ENCODE measurements at places on chromosomes 12 and 14.

DNA sequence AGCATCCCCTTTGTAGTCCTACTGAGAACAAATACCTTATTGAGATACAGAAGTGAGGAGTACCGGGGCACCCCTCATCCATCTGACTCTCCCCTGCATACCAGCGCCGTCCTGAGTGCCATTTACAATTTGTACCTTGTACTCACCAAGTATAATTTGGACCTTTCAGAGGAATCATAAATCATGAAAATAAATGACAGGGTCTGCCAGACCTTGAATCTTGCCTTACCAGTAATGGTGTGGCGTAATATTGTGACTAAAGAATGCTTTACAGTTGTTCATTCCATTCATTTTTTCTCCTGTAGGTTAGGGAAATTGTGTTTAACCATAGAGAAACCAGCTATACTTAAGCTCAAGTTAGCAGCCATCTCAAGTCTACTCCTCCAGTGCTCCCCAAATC lies 243.7 kb upstream of the RGS6 start:
- H3K27ac ChIP-seq, result no peak overlapping the region
- H3K27me3 ChIP-seq, result no peaks in the 10 kb centered on the region
- no peak overlapping the region for H3K4me3 ChIP-seq
- H3K4me1 ChIP-seq, result peaks cover 1% of the 10 kb centered on the region
- no peak for DNase-seq

- no peak overlapping the region for H3K27ac ChIP-seq
- peaks cover 10% of the 10 kb centered on the region for H3K27me3 ChIP-seq
- no peaks in the 10 kb centered on the region for H3K36me3 ChIP-seq
- H3K4me1 ChIP-seq, result no peaks in the 10 kb centered on the region
- DNase-seq, result no peak
These were observed 77.3 kb downstream of the SNAPC1 start for GRCh38 chr14:61839507-61839906.

- H3K4me1 ChIP-seq, result no peaks in the 10 kb centered on the region
- H3K27me3 ChIP-seq, result no peaks in the 10 kb centered on the region
- no peak for DNase-seq
- H3K4me3 ChIP-seq, result no peak overlapping the region
- H3K36me3 ChIP-seq, result no peaks in the 10 kb centered on the region
These were observed 480.9 kb upstream of the TMEM132C start for GRCh38 chr12:127785986-127786590.

GRCh38 chr14:87002776-87003175 lies 990.2 kb downstream of the GALC start:
- H3K4me1 ChIP-seq, result no peaks in the 10 kb centered on the region
- no peak overlapping the region for H3K27ac ChIP-seq
- no peak overlapping the region for H3K4me3 ChIP-seq
- H3K36me3 ChIP-seq, result no peaks in the 10 kb centered on the region
- H3K27me3 ChIP-seq, result no peaks in the 10 kb centered on the region

DNA sequence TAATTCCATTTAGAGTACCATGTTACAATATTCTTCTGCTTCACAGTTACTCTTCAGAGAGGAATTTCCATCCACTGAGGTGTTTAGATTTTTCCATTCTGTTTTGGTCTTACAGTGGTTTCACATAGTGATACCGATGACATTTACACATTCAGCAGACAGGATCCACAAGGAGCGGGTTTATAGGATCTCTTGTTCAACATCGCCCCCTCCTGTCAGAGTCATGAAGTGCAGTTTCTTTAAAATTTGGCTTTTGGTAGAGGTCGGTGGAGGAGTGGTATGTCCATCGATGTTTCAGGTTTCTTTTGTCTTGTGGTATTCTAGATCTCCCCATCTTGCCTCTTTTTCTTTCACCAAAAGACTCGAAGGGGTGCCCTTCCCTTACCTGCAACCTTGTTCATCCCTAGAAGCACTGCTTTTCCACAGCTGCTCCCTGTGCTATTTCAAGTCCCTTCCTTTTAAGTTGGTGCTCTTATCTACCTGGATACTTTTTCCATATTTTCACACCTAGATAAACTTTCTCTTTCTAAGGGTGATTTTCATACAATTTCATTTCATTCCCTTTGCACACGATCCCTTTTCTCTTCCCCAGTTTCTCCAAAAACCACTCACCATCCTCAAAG lies 181.3 kb downstream of the ITPR2 start:
- peaks cover 91% of the 10 kb centered on the region for H3K36me3 ChIP-seq
- no peak for DNase-seq
- H3K27ac ChIP-seq, result no peak overlapping the region
- H3K27me3 ChIP-seq, result no peaks in the 10 kb centered on the region
- no peak overlapping the region for H3K4me3 ChIP-seq
- H3K4me1 ChIP-seq, result no peaks in the 10 kb centered on the region

GRCh38 chr14:30907659-30908057 lies 33.3 kb downstream of the COCH start:
- no peaks in the 10 kb centered on the region for H3K27me3 ChIP-seq
- H3K4me1 ChIP-seq, result peaks cover 3% of the 10 kb centered on the region
- no peak overlapping the region for H3K4me3 ChIP-seq
- peaks cover 45% of the 10 kb centered on the region for H3K36me3 ChIP-seq

DNA sequence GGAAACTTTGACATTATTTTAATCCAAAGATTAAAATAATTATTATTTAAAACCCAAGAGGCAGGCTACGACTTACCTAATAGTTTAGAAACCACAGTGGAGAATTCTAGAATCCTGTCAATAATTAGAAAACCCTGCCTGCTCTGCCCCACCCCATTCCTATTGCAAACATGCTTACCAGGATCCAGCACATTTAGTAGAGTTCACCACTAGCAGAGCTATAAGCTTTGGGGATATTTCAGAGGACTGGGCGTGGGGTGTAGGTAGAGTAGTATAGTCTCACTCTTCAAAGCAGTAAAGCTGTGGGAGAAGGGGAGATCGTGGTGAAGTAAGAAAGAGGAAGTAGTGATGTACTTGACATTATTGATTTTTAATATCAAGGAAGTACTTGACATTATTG lies 100.3 kb downstream of the FIGNL2 start:
- H3K36me3 ChIP-seq, result no peaks in the 10 kb centered on the region
- H3K27ac ChIP-seq, result no peak overlapping the region
- no peaks in the 10 kb centered on the region for H3K4me1 ChIP-seq
- H3K4me3 ChIP-seq, result no peak overlapping the region
- DNase-seq, result no peak

- no peaks in the 10 kb centered on the region for H3K36me3 ChIP-seq
- no peak for DNase-seq
- H3K27ac ChIP-seq, result no peak overlapping the region
- no peaks in the 10 kb centered on the region for H3K27me3 ChIP-seq
- no peak overlapping the region for H3K4me3 ChIP-seq
These were observed 519.3 kb downstream of the NOVA1 start for GRCh38 chr14:26078561-26078960.

DNA sequence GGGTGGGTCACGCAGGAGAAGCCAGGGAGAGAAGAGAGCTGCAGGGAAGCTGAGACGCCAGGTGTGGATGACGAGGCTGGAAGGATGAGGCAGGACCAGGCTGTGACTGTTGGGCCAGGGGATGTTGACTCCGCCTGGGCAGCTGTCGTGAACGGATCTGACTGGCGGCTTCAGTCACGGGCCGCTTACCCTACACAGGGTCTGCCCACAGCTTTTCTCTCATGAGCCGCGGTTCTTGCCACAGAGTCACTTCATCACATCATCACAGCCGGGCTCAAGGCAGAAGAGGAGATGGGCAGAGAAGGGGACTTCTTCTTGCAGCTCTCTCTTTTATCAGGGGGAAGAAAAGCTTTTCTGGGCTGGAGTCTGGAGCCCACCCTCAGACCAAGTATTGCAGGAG lies 7.7 kb downstream of the CLBA1 start:
- H3K4me1 ChIP-seq, result no peaks in the 10 kb centered on the region
- no peak overlapping the region for H3K4me3 ChIP-seq
- no peaks in the 10 kb centered on the region for H3K27me3 ChIP-seq
- H3K27ac ChIP-seq, result peak overlapping the region; percentile 9
- DNase-seq, result no peak

DNA sequence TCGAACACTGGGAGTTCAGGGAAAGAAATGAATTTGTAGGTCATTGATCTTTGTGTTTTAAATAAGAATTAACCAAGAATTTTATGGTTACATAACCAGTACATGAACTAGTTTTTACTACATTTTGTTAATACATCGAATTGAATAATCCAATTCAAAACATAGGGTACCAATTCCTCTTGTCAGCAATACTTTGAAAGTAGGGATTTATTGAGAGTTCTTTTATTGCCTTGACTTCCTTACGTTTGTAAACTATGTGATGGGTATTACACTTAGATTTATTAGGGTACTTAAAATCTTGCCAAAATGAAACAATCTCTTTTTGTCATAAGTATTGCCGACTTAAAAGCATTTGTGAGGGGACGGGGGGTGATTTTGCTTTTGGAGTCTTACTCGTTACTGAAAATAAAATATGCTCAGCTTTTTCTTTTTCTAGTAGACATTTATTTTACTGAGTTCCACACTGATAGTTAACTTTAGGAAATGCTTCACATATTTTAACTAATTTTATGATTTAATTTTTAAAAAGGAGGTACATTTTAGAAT lies 22.4 kb downstream of the SOCS2 start:
- no peak for DNase-seq
- H3K27me3 ChIP-seq, result peaks cover 66% of the 10 kb centered on the region
- H3K36me3 ChIP-seq, result no peaks in the 10 kb centered on the region
- peaks cover 15% of the 10 kb centered on the region for H3K4me1 ChIP-seq
- H3K4me3 ChIP-seq, result no peak overlapping the region

GRCh38 chr14:20680843-20681347 lies 3.5 kb upstream of the RNASE4 start:
- no peak for DNase-seq
- H3K4me3 ChIP-seq, result no peak overlapping the region
- no peaks in the 10 kb centered on the region for H3K27me3 ChIP-seq
- H3K4me1 ChIP-seq, result peaks cover 15% of the 10 kb centered on the region
- no peak overlapping the region for H3K27ac ChIP-seq
- peaks cover 4% of the 10 kb centered on the region for H3K36me3 ChIP-seq

GRCh38 chr14:104970231-104971068 lies 7.7 kb downstream of the AHNAK2 start:
- H3K27ac ChIP-seq, result no peak overlapping the region
- no peak overlapping the region for H3K4me3 ChIP-seq
- no peaks in the 10 kb centered on the region for H3K4me1 ChIP-seq

- H3K4me3 ChIP-seq, result no peak within 1 kb of the TSS
- no peaks in the 10 kb centered on the region for H3K36me3 ChIP-seq
- no peak within 1 kb of the TSS for H3K27ac ChIP-seq
- no peaks in the 10 kb centered on the region for H3K4me1 ChIP-seq
- no peak for DNase-seq
These were observed at the start of gene RNASE9 for GRCh38 chr14:20560961-20561360. Gene RNASE9 (minus strand): TSS chr14:20561047.

GRCh38 chr14:68084256-68084655 lies 264.7 kb downstream of the RAD51B start:
- H3K4me1 ChIP-seq, result peaks cover 15% of the 10 kb centered on the region
- no peak overlapping the region for H3K4me3 ChIP-seq
- H3K27ac ChIP-seq, result no peak overlapping the region

DNA sequence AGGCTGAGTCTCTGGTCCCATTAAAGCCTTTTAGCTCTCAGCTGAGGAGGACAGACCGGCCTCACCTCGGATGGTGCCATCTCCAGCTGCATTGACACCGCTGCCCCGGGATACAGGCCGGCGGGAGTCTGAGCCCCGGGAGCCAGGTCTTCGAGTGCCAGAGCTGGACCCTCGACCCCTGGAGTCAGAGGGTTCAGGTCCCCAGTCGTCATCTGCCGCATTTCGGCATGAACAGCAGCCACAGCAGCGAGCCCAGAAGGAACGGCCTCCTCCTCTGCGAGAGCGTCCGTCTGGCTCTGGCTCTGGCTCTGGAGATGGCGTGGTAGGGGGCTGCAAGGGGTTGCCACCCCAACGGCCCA lies 1.0 kb downstream of the TGM1 start:
- no peak overlapping the region for H3K27ac ChIP-seq
- H3K36me3 ChIP-seq, result peaks cover 34% of the 10 kb centered on the region
- no peaks in the 10 kb centered on the region for H3K4me1 ChIP-seq
- no peaks in the 10 kb centered on the region for H3K27me3 ChIP-seq
- no peak for DNase-seq

GRCh38 chr12:6158255-6158654 lies 33.8 kb upstream of the VWF start:
- no peak overlapping the region for H3K27ac ChIP-seq
- no peaks in the 10 kb centered on the region for H3K27me3 ChIP-seq
- peaks cover 14% of the 10 kb centered on the region for H3K4me1 ChIP-seq
- no peaks in the 10 kb centered on the region for H3K36me3 ChIP-seq
- DNase-seq, result no peak

GRCh38 chr14:38791862-38792261 lies 311.2 kb downstream of the SEC23A start:
- DNase-seq, result no peak
- H3K27me3 ChIP-seq, result no peaks in the 10 kb centered on the region
- H3K4me1 ChIP-seq, result no peaks in the 10 kb centered on the region
- no peaks in the 10 kb centered on the region for H3K36me3 ChIP-seq
- H3K4me3 ChIP-seq, result no peak overlapping the region
- H3K27ac ChIP-seq, result no peak overlapping the region

DNA sequence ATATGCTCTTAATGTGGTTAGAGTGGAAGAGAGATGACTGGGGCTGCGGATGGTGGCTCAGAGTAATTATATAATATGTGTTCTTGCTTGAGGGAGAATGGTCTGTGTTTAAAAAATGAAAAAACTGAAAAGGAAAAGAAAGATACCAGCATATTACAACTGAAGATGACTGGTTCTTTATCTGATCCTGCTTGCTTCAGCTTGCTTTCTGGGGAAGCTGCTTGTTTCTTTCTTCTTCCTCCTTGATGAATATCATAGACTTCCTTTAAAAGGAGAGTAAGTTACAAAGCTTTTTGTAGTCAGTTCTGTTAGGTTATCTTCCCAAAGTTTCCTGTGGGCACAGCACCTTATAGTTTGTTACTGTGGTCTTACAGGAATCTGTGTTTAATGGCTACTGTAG lies 210.9 kb downstream of the ERC1 start:
- no peak for DNase-seq
- H3K27me3 ChIP-seq, result no peaks in the 10 kb centered on the region
- peaks cover 27% of the 10 kb centered on the region for H3K36me3 ChIP-seq

DNA sequence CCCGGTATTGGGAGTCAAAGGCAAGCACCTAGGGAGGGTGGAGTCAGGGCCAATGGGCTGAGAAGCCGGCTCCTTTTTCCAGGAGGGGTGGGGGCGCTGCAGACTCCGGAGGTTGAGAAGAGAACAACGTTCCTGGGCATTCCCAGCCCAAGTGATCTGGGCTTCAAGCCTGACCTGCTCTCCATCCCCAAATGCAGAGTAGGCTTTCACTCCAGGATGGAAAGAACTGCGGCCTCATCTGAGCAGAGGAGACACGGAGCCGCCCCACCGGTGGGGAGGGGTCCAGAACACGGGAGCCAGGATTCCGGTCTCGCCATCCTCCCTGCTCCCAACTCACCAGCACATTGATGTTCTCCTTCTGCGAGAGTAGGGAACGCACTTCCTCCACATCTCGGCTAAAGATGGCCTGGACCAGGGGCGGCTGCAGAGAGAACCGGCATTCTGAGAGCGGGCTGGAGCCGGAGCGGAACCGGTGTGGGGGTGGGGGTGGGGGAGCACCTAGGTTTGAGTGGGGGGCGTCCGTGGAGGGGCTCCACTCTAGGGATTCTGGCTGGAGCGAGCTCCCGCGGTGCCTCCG lies 605 bp downstream of the ANKRD52 start:
- H3K4me3 ChIP-seq, result peak overlapping the region; percentile 90
- peak overlapping the region; percentile 85 for H3K27ac ChIP-seq
- H3K4me1 ChIP-seq, result peaks cover 21% of the 10 kb centered on the region
- H3K27me3 ChIP-seq, result no peaks in the 10 kb centered on the region
- peaks cover 49% of the 10 kb centered on the region for H3K36me3 ChIP-seq
